MCF 10A (cell line): ENCODE measurements at places on chromosomes 1 and 21. TPM values are rescaled to one million over a fixed set of nuclear protein-coding genes. Genes with fewer than 3 reads are reported as not detected.

DNA sequence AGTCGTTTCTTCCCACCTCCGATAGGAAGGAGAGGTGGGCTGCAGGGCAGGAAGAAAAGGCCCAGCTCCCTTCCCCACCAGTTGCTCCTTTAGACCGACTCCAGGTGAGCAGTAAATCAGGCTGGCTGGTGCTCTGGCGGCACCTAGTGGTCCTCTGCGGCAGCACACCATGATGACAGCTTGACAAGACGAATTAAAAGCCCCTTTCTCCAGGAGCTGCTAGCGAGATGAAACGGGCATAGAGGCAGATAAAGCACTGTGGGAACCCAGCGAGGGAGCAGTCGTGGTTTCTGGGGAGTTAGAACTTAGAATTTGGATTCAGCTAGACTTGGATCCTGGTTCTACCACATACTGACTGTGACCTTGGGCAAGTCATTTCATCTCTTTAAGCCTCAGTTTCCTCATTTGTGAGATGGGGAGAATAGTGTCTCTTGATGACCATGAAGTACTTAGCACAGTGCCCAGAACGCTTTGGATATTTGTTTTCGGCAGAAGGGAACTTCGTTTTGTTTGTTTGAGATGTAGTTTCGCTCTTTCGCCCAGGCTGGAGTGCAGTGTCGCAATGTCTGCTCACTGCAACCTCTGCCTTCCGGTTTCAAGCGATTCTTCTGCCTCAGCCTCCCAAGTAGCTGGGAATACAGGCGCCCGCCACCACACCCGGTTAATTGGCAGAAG lies 21.8 kb upstream of the COL9A2 start:
- peaks cover 18% of the 10 kb centered on the region for H3K27me3 ChIP-seq
- H3K4me3 ChIP-seq, result no peak overlapping the region
- peaks cover 6% of the 10 kb centered on the region for H3K4me1 ChIP-seq
- peak; percentile 79 for DNase-seq
- H3K27ac ChIP-seq, result no peak overlapping the region

DNA sequence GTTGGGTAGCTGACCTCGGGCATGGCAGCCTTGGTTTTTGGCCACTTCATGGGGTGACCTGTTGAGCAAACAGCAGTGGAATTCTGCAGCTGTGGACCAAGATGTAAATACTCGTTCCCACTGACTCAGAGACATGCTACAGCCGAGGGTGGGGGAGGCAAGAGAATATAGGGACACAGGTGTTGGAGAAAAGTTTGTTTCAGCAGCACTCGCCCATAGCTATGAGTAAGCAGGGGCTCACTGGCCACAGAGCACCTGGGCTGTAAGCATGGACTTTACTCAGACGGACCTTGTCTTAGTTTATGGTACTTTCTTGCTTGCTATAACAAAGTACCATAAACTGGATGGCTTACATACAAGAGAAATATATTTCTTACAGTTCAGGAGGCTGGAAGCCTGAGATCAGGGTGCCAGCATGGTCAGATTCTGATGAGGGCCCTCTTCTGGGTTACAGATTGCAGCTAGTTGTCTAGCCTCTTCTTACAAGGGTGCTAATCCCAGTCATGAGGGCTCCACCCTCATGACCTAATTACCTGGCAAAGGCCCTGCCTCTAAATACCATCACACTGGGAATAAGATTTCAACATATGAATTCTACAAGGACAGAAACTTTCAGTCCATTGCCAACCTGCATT lies 437.2 kb upstream of the DAB1 start:
- H3K4me1 ChIP-seq, result peaks cover 11% of the 10 kb centered on the region
- no peak overlapping the region for H3K4me3 ChIP-seq
- H3K27ac ChIP-seq, result no peak overlapping the region
- no peaks in the 10 kb centered on the region for H3K27me3 ChIP-seq
- H3K36me3 ChIP-seq, result no peaks in the 10 kb centered on the region

DNA sequence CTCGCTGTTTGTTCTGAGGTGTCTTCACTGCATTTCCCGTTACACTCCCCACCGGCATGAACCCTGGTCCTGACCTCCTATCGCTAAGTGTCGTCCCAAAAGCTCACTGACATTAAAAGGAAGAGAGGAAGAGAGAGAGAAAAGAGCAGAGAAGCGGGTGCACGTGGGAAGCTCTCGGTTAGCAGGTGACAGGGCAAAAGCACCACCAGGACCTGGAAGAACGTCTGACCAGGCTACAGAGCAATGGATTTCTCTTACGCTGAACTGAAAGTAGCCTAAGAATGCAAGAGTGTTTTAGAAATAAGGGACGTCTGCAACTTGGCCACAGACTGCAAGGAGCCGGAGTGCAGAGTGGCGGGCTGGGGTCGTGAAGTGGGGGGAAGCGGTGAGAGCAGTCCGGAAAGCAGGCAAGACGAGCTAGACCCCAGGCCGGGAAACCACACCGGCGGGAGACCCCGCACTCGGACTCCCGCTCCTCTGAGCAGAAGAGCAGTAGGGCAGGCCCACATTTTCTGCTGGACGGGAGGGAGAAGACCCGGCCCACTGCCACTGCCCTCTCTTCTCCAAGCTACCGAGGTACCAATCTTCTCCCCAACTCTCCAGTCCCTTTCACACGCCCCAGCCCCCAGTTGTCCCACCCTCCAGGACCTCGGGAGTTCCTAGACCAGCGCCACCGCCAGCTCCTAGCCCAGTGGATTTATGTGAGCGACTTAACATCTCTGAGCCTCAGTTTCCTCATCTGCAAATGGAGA lies 8.3 kb upstream of the MPZL1 start:
- peaks cover 25% of the 10 kb centered on the region for H3K36me3 ChIP-seq
- H3K27me3 ChIP-seq, result no peaks in the 10 kb centered on the region
- peak overlapping the region; percentile 88 for H3K4me3 ChIP-seq
- H3K4me1 ChIP-seq, result peaks cover 10% of the 10 kb centered on the region

DNA sequence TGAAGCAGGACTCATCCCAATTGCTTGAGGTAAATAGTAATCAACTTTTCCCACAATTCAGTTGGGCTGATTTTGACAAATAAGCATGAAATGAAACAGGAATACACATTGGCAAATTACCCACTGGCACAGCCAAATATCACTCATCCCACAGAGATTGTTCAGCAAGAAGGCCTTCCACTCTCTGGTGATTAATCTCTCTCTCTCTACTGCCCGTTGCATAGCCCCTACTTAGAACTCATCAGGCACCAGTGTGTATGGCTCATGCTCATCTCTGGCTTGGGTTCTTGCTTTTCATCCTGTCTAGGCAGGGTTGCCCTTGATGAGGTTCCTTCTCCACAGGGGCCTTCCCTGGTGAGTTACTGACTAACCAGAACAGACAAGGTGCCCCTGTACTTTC lies 1.1 kb downstream of the BSDC1 start:
- DNase-seq, result no peak
- peak overlapping the region; percentile 91 for H3K4me3 ChIP-seq
- no peaks in the 10 kb centered on the region for H3K27me3 ChIP-seq
- no peak overlapping the region for H3K27ac ChIP-seq

DNA sequence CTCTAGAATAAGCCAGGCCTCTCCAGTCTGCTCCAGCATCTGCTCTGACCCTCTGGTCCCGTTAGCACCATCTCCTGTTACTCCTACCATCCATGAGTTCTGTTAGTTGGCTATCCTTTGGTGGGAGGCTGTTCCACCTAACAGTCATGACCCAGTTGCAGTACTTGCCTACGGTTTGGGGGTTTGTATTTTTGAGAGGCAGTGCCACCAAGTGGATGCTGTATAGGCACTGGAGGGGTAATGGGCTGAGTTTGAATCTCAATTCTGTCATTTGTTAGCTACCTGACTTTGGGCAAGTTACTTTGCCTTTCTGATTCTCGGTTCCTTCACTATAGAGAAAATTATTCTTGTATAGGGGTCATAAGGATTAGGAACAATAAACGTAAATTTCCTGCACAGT lies 12.1 kb upstream of the C8B start:
- no peaks in the 10 kb centered on the region for H3K4me1 ChIP-seq
- DNase-seq, result no peak
- H3K27ac ChIP-seq, result no peak overlapping the region
- H3K36me3 ChIP-seq, result no peaks in the 10 kb centered on the region

- no peak overlapping the region for H3K4me3 ChIP-seq
- DNase-seq, result no peak
- H3K27ac ChIP-seq, result no peak overlapping the region
These were observed 392.0 kb upstream of the ADGRL4 start for GRCh38 chr1:79398501-79398900.

The TMOD4 gene
- 1.1 TPM in 1 of 2 replicates, not detected in the other for total RNA-seq

The PERM1 gene
- total RNA-seq, result not detected in 2 replicates

The RGS7 gene
- 0.42 and 0.61 TPM in 2 replicates for total RNA-seq

The IL6R gene
- total RNA-seq, result 22.8 and 41.0 TPM in 2 replicates
